ENCODE measurements at places on chromosomes 7 and 10. TPM values are rescaled to one million over a fixed set of nuclear protein-coding genes. Genes with fewer than 3 reads are reported as not detected.
A peak's percentile ranks its signal among the peaks of the same experiment; 100 is the strongest.

GRCh38 chr10:8752146-8752843 lies 697.8 kb downstream of the GATA3 start:
- DNase-seq: no peak

GRCh38 chr7:18117482-18117881 lies 89.8 kb upstream of the PRPS1L1 start:
- no peak for DNase-seq

DNA sequence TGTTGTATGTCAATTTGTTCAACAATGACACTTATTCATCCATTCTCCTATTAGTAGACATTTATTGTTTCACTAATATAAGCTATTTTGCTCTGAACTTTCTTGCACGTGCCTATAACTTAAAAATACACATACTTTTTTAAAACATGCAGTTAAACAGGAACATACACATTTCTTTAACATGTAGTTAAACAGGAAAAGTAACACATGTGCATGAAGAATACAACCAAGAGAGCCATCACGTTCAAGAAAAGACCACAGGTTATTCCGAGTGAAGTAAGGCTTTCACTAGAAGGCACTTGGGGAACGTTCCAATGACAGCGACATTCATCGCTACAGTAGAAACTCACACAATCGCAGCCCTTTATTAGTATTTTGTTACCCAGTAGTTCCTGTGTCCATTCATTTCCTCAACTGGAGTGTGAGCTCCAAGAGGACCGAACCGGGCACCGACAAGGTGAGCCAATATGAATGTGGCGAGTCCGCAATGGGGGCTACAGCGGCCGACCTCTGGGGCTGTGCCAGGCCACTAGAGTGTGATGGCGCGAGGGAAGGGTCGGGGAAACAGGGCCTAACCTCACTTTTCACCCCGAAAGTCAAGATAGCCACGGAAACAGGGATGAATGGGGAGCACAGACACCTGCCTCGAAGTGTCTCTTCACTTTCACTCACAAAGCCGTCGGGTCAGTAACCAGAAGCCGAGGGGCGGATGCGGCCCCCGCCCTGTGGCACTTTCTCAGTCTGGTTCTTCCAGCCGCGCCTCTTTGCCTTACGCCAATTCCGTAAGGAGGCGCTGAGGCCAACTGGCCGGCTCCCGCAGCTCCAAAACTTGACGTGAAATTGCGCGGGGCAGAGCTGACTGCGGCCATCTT lies 775 bp upstream of the SEPTIN7 start:
- peak; percentile 90 for DNase-seq

DNA sequence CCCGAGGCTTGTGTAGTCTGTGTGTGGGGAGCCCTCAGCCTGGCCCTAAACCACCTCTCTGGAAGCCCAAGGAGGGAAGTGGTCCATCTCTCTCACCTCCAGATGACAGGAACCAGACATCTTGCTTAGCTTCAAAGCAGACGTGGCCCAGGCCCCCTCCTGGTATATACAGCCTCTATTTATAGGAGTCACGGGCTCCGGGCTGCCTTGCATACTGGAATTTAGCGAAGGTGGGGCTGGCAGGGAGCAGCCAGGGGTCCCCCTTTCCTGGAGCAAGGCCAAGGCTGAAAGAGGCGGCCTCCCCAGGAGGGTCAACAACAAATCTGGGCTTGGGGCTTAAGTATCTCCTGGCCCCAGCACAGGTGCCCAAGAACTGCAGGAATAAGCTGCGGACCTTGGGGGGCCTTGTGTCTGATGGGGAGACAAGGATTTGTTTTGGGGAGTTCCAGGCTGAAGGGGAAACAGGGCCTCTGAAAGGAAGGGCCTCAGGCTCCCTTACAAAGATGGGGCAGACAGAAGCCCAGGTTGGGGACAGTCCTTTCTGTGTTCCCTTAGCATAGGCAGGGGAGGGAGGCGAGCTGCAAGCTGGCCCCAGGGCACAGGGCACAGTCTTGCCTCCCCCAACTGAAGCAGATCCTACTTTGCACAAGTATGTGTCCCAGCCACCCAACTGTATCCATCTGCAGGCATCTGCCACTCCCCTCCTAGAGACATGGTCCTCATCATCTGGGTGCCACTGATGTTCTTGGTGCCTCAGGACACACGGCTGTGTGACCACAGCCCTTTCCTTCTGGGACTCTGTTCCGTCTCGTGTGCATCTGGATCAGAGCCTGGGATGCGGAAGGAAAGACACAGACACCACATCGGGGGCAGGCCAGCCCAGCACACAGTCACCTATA lies 11.9 kb downstream of the ZCCHC24 start:
- peak; percentile 6 for DNase-seq

GRCh38 chr7:35800718-35801391 lies at the start of gene SEPTIN7:
TSS of gene SEPTIN7 (plus strand) at chr7:35801057. CDS start at chr7:35801210, 153 bp downstream.
- peak; percentile 99 for DNase-seq

Gene TIMM23
- total RNA-seq: 79.5 TPM

GRCh38 chr7:69625238-69625637 lies 27.0 kb downstream of the AUTS2 start:
- DNase-seq: no peak

- DNase-seq: no peak
Measured at GRCh38 chr7:1460821-1461645, 1.8 kb upstream of the MICALL2 start.

Gene CALML5
- not detected for total RNA-seq
